HCEC 1CT (cell line): ENCODE measurements at places on chromosomes 3 and 15.
A peak's percentile ranks its signal among the peaks of the same experiment; 100 is the strongest.

DNA sequence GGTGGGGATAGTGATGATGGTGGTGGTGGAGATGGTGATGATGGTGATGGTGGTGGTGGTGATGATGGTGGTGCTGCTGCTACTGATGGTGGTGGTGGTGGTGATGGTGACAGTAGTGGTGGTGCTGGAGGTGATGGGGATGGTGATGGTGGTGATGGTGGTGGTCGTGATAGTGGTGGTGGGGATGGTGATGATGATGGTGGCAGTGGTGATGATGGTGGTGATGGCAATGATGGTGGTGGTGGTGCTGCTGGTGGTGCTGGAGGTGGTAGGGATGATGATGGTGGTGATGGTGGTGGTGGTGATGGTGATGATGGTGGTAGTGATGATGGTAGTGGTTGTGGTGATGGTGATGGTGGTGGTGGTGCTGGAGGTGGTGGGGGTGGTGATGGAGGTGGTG lies 21.3 kb downstream of the DNAJB8 start:
- DNase-seq, result no peak

DNA sequence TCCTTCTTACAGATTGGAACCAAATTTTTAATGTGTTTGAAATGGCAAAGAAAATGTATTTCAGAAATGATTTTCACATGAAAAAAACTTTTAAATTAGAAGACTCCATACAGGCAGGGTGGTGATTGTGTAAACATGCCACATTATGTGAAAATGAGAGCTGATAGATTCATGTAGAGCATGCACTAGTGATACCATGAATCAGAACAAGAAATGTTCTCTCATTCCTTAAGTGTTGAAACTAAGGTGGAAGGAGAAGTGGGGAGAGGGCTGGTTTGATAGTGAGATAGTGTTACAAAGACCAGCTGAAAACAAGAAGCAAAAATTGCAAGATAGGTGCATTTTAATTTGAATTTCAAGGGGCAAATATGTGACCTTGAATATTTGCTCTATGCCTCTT lies 100.3 kb downstream of the CCNL1 start:
- no peak for DNase-seq

DNA sequence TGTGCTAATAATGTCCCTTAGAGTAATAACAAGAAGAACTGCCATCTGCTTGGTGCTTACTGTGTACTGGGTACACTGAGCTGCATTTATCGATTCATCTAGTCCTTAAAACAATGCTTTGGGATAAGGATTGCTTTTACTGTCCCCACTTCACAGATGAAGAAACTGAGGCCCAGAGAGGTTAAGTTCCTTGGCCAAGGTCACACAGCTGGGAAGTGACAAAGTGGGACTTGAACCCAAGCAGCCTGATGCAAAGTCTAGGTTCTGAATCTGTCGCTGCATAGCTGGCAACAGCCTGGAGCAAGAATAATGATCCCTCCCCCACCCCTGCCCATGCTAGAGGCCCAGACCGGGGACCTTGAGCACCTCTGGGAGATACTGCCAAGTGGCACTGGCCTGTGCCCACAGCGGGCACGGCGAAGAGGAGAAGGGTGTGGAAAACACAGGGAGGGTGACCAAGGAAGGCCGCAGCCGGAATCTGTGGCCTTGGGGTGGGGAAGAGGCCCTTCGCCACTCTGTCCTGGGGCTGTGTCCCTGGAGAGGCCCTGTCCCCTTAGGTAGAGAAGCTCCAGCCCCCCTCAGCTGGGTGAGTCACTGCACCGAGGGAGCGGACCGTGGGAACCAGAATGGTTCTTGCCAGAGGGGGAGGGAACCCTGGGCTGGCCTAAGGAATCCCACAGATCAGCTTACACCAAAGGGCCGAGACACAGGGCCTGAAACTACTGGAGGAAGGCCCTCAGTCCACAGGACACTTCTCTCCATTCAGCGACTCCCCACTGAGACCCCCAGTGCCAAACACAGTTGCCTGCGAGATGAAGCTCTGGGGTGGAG lies 3.5 kb downstream of the PLXND1 start:
- DNase-seq, result peak; percentile 75

DNA sequence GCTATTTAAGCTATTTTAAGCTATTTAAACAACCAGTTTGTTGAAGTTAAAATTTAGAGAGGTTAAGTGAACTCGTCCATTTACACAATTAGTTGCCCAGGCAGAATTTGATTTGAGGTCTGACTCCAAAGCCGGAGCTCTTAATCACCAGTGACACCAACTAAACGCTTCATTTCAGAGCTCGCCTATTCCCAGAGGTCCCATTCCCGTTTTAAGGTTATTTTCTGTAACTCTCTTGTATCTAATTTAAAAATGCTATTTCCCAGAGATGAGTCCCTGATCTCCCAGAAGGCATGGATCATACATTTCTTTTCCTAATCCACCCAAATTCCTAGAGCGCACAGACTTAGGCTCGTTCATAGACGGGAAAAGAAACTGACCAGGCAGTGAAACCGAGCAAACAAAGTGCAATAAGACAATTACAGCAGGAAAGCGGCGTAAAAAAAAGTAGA lies 904 bp upstream of the MCTP2 start:
- no peak for DNase-seq

DNA sequence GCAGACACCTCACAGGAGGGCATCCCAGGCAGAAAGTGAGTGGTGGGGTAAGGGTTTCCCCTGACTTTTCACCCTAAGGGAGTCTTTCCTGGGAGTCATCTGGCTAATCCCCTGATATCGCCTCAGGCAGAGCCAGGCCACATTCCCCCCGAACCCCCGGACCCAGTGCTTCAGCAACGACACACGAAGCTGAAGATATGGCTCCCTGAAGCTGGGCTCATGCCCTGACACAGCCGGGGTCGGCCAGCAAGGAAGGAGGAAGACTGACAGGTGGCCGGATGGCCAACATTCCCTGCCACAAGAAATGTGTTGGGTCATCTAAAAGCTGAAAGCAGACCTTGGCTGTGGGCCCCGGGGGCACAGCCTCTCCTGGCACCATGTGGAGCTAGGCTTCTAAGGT lies 14.4 kb downstream of the CHST13 start:
- no peak for DNase-seq

- DNase-seq, result no peak
These were observed 169.8 kb upstream of the KBTBD8 start for GRCh38 chr3:66828303-66828702.

DNA sequence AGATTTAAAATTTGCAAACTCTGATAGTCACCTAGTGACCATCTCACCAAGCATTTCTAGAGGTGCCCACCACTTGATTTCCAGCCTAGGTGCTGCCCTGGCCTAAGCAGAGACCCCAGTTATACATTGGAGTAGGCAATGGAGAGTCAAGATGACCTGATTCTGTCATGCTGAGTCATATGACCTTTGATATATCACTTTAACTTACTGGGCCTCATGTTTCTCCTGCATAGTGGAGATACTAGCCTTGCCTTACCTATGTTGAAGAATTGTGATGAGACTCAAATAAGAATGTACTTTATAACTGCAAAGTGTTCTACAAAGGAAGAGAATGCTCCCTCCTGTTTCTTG lies 75.5 kb upstream of the XCR1 start:
- peak; percentile 46 for DNase-seq

DNA sequence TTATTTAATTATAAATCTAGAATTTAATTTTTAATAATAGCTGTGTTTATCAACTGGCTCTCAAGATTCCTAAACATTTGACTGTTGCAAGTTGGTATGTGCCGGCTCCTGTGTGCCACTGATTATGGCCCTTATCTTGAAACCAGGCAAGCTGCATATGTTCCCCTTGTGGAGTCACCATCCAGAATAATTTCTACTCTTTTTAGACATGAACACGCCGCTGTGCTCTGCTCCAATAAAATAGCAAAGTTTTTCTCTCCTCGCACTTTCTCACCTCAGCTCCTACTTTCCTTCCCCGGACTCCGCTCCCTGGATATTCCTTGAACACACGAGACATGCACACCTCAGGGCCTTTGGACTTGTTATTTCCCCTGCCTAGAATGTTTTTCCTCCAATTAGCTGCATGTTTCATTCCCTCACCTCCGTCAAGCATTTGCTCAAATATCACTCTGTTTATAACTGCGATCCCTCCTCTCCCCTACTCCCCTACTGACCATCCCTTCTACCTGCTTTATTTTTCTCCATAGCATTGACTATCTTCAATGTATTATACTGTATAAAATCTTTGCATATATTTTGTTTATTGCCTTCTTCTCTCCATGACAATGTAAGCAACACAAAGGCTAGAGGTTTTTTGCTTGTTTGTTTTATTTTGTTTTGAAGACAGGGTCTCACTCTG lies 26.1 kb upstream of the ERICH6 start:
- DNase-seq, result no peak

GRCh38 chr15:70523616-70524015 lies 239.7 kb downstream of the UACA start:
- DNase-seq, result no peak

- DNase-seq, result no peak
These were observed 190.1 kb downstream of the CHST2 start for GRCh38 chr3:143309705-143310104.

GRCh38 chr3:137047240-137047639 lies 89.5 kb downstream of the IL20RB start:
- no peak for DNase-seq

GRCh38 chr15:73493922-73494321 lies 51.0 kb downstream of the REC114 start:
- DNase-seq, result no peak

DNA sequence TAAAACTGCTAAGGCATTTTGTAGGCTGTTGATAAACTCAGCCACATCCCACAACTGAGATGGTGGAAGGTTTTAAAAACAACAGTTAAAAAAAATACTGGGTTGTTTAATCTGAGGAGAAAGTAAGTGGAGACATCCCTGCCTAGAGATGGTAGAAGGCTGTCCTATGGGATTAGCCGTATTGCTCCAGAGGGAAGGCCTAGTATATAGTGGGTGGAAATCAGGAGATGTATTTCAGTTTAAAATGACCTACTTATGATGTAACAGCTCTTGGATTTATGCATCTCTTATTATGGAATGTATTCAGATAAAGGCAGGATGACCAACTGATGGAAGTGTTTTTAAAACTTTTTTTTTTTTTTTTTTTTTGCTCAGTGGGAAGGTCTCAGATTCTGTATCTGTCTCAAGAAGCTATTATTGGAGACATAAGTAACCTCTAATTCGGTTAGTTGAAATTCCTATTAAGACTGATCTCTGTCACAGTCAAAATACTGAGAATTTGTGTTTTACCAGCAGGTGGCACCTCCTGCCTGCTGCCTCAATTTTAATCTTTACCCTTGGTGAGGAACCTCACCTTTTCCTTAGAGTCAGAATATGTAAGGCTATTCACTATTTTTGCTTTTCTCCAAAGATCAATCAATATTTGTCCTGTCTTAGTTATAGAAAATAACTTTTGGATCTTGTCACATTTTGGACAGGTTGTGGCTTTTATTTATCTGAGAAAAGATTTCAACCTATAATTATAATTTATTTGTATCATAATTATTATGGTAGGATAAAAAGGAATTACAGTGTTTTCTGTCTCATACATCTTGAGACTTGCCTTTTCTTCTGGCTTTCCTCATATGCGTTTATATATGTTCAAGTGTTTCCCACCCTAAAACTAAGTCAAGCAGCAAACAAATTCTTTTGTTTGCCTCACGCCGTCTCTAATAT lies 63.0 kb downstream of the VPS8 start:
- peak; percentile 27 for DNase-seq

DNA sequence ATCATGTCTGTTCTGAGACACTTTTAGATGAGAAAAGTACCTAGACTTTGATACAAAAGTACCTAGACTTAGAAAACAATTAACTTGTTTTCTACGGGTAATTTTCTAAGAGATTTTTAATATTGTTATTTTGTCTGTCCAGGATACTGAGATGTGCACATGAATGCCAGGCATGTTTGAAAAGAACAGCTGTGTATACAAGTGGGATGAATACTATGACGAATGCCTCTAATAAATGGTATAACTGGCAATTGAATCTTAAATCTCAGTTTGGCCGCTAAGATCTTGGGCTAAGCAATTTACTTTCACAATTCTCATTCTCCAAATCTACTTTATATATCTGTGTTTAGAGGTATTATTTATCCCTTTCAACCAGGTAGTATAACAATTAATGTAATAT lies 207.4 kb downstream of the CBLB start:
- no peak for DNase-seq

DNA sequence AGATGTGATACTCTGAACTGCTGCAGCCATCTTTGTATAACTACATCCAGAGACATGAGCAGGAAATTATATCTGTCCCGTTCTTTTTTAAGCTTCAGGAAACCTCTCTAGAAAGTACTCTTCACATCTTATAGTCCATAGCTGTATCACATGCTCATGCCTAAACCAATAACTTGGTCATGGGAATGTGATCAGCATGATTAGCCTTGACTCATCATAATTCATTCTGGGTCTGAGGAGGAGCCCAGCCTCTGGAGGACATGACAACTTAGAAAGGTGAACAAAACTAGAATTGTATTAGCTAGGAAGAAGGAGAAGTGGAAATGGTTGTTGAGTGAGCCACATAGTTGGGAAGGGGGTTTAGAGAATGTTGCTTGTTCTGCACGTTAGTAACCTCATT lies 12.9 kb downstream of the PPM1L start:
- DNase-seq, result peak; percentile 6

DNA sequence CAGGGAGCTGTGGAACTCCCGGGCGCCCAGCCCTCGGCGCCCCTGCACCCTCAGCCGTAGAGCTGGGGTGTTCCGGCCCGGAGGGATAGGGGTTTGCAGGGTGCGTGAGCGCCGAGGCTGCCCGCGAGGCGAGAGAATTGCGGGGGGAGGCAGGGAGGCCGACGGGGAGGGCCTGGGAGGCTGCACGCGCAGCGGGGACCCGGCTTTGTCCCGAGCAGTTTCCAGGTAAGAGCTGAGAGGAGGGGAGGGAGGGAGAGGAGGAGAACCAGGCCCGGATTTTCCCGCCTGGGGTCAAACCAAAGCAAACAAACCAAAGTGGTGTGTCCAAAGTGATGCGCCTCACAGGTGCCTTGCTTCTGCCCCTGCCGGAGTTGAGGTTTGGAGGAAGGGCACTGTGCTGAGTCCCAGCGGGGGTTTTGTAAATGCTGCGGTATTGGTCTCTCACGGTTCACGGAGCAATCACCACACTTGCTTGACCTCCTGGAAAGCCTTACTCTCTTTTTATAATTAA lies 146.4 kb downstream of the TJP1 start:
- no peak for DNase-seq

DNA sequence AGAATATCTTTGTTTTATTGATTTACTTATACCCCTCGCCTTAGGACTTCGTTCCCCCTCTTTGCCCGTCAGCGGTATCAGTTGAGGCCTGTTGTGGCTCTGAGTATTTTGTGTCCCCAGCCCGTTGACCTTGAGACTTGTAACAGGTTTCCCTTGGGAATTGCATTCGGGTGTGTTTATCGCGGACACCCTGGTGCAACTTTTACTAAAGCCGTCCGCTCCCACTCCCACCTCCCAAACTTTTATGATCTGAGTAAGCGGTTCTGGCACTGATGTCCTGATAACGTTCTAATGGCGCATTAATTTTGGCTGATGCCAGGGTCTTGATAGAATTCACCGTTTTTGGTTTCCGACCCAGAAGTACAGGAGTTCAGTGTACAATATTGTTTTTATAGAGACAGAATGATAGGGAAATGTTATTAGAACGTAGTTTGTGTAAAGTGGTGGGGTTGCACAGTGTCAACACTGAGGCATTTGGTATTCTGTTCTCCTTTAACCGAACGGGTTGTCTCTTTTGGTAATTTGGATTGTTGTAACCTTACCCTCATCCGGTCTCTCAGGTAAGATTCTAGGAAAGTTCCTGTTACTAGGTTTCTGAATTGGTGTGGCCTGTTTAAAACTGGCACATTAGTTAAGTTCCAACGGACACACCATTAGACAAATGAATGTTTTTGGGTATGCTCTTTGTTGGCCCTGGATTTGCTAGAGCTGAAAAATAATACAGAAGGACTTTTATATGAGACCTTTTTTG lies 47.8 kb downstream of the OIP5 start:
- DNase-seq, result peak; percentile 3

GRCh38 chr15:31243895-31244294 lies 82.7 kb upstream of the KLF13 start:
- no peak for DNase-seq
